Ascending aorta (tissue), 2 donors: ENCODE measurements at places on chromosomes 16 and 17.

DNA sequence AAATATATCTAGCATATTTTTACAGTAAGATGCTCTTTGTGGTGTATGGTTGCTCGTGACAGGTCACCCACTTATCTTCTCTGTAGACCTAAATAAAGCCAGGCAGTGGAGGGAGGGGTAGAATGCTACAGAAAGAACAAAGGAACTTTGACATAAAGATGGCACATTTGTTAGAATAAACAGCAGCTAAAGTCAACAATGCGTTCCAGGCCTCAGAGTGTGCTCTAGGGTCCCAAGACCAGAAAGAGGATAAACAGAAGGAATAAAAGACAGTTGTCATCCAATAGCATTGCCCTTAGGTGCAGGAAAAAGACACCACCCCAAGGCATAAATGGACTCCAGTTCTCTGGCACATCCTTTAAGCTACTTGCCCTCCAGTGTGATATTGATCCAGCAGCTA lies 523.0 kb upstream of the CDH11 start:
- H3K4me1 ChIP-seq, result no peaks in the 10 kb centered on the region
- no peaks in the 10 kb centered on the region for H3K36me3 ChIP-seq
- H3K27ac ChIP-seq, result no peak overlapping the region
- no peak for DNase-seq

- no peak overlapping the region for H3K4me3 ChIP-seq
- H3K27me3 ChIP-seq, result no peaks in the 10 kb centered on the region
- DNase-seq, result no peak
- H3K4me1 ChIP-seq, result no peaks in the 10 kb centered on the region
- no peak overlapping the region for H3K27ac ChIP-seq
Observed at GRCh38 chr16:65178151-65178550, 56.3 kb upstream of the CDH11 start.

GRCh38 chr17:16141685-16142084 lies 73.6 kb downstream of the NCOR1 start:
- no peak overlapping the region for H3K4me3 ChIP-seq
- no peaks in the 10 kb centered on the region for H3K4me1 ChIP-seq
- H3K36me3 ChIP-seq, result peaks cover 57% of the 10 kb centered on the region
- H3K27me3 ChIP-seq, result no peaks in the 10 kb centered on the region
- DNase-seq, result no peak
- H3K27ac ChIP-seq, result no peak overlapping the region

GRCh38 chr17:58615768-58616659 lies 75.8 kb downstream of the TEX14 start:
- H3K27me3 ChIP-seq, result no peaks in the 10 kb centered on the region
- DNase-seq, result no peak
- H3K27ac ChIP-seq, result no peak overlapping the region

GRCh38 chr17:40452921-40453378 lies 9.7 kb downstream of the IGFBP4 start:
- H3K27me3 ChIP-seq, result no peaks in the 10 kb centered on the region
- no peak for DNase-seq
- peak overlapping the region; percentile 73 for H3K27ac ChIP-seq

GRCh38 chr16:70662991-70663523 lies 16.7 kb downstream of the IL34 start:
- peaks cover 51% of the 10 kb centered on the region for H3K36me3 ChIP-seq
- DNase-seq, result no peak
- H3K4me3 ChIP-seq, result no peak overlapping the region
- no peaks in the 10 kb centered on the region for H3K27me3 ChIP-seq
- H3K27ac ChIP-seq, result peak overlapping the region; percentile 49
- H3K4me1 ChIP-seq, result peaks cover 4% of the 10 kb centered on the region
